Stimulated activated CD8-positive, alpha-beta memory T cell treated with anti-CD3 and anti-CD28 coated beads, Interleukin-4, amount 100 ng/mL, for 24 hours (primary cell): ENCODE measurements at places on chromosomes 12 and 14.

DNA sequence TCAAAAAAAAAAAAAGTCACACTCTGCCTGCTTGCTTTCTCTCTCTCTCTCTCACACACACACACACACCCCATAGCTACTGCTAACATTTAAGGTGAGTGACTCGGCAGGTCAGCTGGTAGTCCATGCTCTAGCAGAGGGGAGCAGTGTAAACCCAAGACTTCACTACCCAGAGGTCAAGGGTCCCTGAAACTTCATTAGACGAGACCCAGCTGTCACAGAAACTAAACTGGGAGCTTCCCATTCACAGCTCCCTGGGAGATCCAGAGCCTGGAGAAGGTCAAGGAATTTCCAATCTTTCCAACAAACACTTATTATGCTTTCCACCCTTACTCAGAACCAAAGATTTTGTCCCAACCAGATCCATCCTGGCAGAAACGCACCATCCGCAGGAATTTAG lies 33.2 kb downstream of the CKAP4 start:
- no peak for DNase-seq

GRCh38 chr12:51160814-51161459 lies 12.0 kb downstream of the TFCP2 start:
- no peak for DNase-seq

- no peak for DNase-seq
These were observed 102.5 kb upstream of the RTL1 start for GRCh38 chr14:101006008-101006407.

DNA sequence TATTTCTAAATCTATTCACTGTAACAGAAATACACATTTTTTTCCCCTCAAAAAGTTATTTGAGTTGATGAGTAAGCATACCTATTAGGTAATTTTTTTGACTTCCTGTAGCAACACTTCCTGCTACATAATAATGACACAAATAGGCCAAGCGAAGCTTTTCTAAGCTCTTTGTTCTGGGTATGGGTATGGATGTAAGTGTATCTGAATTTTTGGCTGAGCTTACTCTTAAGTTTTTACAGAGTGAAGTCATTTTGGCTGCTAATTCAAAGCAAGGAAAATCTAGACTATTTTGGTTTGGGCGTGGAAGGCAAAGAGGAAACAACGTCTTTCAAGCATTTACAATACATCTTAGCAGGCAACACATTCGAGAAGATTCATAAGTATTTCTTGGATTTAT lies 1206.0 kb upstream of the FLRT2 start:
- no peak for DNase-seq

DNA sequence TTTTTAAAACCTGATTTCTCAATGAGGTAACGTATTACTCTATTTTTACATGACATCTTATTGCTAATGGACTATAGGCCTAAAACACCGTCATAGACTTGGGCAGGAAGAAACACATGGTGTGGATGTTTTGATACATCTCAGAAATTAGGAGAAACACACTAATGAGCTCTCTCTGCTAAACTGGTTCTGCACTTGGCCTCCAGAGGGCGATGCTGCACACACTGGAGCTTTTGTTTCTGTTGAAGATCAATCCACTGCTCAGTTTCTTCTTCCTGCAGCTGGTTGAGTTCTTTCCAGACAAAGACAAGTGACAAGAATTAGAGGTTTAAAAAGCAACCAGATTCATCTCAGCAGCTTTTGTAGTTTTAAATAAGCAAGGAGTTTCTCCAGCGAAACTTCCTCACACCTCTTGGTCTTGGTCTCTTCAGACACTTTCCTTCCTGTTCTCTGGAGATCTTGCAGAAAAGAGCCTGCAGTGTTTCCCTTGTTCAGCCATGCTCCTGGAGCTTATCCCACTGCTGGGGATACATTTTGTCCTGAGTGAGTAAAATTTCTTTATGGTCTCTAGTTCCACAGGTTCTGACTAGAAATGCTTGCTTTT lies 178.5 kb upstream of the OR4E1 start:
- peak; percentile 52 for DNase-seq

GRCh38 chr12:119005913-119006312 lies 24.6 kb downstream of the SRRM4 start:
- no peak for DNase-seq

- no peak for DNase-seq
These were observed 300.1 kb downstream of the C12orf50 start for GRCh38 chr12:87728931-87729593.

DNA sequence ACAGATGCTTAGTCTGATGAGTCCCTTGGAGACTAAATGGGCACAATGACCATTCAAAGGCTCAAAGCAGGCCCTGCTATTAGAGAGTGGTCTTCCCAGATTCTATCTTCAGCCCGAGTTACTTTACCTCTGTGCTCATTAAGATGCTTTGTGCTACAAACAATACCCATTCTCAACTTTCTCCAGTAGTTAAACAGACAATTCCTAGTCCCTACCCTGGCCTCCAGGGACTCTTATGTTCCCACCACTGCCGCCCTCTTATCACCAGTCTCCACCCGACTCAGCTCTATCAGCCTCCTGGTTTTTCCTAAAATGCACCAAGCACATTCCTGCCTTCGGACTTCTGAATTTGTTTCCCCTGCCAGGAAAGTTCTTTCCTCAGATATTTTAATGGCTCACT lies 25.6 kb upstream of the GPHB5 start:
- DNase-seq = no peak

DNA sequence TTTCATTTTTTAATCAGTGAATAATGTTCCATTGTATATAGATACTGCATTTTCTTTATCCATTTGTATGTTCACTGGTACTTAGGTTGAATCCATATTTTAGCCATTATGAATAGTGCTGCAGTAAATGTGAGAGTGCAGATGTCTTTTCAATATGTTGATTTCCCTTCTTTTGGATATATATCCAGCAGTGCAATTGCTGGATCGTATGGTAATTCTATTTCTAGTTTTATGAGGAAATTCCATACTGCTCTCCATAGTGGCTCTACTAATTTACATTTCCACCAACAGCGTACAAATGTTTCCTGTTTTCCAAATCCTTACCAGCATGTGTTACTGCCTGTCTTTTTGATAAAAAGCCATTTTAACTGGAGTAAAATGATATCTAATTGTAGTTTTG lies 288.5 kb upstream of the GARIN2 start:
- no peak for DNase-seq

DNA sequence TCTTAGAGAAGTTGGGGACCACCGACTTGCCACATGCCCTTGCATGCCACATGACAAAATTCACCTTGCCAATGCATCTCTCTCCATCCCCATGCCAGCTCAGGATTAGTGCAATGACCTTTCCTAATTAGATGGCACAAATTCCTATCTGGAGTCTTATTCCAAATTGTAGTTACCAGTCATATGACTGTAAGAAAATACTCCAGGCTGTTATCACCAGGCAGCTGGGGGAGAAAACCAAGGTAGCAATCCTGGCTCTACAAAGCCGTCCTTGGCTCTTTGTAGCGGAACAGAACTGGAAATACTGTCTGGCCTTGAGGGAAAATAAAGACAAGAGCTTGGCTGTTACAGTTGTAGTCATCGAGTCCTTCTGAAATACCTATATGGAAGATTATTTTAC lies 208.5 kb upstream of the DIO2 start:
- no peak for DNase-seq

GRCh38 chr12:43921666-43922337 lies 85.9 kb downstream of the TMEM117 start:
- no peak for DNase-seq

- DNase-seq = no peak
These were observed 50.5 kb downstream of the B4GALNT3 start for GRCh38 chr12:510071-510825.

- DNase-seq = no peak
These were observed 54.1 kb downstream of the ADIPOR2 start for GRCh38 chr12:1744932-1745331.

DNA sequence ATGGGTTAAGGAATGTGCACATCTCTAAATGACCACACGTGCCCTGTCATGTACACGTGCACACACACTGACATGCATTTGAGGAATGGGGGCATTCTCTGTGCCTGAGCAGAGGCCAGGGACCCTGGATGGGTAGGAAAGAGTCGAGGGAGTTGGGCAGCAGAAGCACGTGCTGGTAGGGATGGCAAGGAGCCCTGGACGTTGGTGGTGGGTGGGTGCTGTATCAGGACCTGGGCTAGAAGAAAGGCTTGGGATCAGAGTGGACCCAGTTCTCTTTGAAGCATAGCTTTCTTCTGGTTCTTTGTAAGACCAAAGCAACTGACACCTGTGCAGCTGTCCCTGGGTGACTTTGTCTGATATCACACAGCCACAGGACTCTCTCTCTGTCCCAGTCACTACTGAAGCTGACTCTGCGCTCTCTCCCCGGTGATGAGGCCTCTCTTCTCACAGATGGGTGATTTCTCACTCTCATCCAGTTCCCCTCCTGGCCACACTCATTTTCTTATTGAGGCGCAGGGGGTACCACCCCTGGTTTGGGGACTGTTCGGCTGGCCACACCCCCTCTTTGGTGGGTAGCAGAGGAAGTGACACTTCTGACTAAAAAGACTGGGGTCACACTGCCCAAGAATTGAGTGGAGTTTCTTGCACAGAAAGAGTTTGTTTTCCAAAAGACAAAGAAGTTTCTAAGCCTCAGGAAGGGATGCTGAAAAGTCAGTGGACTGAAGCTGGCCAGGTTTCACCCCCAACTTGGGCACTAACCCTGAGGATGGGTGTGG lies 171.7 kb upstream of the RTL1 start:
- DNase-seq = no peak

- DNase-seq = no peak
These were observed 2.0 kb upstream of the RNASE8 start for GRCh38 chr14:21055432-21056117.

- no peak for DNase-seq
These were observed 203.7 kb upstream of the NUDT4 start for GRCh38 chr12:93174048-93174447.

DNA sequence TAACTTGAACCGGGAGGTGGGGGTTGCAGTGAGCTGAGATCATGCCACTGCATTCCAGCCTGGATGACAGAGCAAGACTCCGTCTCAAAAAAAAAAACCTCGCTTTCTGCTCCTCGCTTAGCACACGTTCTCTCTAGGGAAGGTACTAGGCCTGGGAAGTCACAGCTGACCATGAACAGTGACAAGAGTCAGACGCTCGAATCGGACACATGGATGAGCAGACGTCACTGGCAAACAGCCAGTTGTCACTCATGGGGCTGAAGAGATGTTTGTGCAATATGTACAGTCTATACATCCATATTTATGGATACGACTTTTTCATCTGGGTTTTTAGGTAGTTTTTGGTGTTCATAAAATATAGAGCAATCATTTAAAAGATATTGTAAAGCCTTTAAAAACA lies 19.4 kb downstream of the TCHP start:
- DNase-seq = no peak

DNA sequence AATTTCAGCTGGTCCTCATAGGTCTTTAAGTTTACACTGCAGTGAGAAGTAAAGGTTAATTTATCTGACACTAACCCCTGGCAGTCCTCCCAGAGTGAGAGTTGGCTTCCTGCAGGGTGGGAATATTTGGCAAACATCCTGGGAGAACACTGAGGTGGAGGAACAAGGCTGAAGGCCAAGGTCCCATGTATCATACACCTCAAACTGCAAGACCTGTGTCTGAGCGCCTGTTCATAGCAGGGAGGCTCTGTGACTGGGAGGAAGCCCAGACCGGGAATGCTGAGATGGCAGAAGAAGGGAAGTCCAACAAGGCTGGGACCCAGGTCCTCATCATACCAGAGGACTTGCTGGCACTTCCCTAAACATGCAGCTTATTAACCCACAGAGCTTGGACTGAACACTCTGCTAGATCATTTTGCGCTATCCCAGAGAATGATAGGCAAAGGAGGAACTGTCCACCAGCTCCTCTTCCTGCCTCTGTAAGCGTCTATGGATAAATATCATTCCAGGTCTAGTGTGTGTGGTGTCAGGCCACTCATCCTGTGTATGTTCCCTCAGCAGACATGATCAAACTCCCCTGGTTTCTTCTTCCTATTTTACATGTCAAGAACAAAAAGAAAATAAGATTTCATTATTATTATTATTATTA lies 199.6 kb upstream of the CNOT2 start:
- no peak for DNase-seq

DNA sequence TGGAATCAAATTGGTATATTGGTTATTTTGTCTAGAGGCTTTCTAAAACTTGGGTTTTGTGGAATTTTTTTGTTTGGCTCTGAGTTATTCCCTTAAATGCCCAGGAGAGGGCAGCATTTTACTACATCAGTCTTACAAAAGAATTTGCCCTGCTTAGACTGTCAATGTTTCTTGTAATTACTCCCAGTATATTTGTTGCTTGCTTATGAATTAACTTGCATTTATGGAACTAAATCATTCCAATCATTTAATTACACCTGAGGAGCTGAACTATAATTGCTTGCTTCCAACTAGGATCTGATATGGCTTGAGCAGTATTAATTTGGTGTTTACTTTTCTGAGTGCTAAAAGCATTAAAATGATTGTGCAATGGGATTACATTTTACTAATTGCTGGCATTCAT lies 48.7 kb downstream of the MIPOL1 start:
- no peak for DNase-seq

- DNase-seq = no peak
These were observed 21.9 kb downstream of the ANO2 start for GRCh38 chr12:5923043-5923605.

DNA sequence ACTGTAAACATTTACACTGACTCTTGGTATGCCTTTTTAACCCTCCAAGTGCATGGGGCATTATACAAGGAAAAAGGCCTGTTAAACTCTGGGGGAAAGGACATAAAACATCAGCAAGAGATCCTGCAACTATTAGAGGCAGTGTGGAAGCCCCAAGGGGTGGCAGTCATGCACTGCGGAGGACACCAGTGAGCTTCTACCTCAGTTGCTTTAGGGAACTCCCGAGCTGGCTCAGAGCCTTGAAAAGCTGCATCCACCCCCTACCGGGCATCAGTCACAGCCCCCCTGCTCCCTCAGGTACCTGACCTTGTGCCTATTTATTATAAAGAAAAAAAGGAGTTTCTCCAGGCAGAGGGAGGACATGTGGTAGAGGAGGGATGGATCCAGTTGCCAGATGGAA lies 695.6 kb upstream of the LMO3 start:
- DNase-seq = no peak

- no peak for DNase-seq
These were observed 6.0 kb downstream of the CHPT1 start for GRCh38 chr12:101703487-101703886.

GRCh38 chr12:54592316-54592715 lies 3.9 kb upstream of the PPP1R1A start:
- no peak for DNase-seq

GRCh38 chr14:56794088-56794556 lies 16.2 kb downstream of the OTX2 start:
- no peak for DNase-seq

- DNase-seq = no peak
These were observed 2.4 kb upstream of the RNASE7 start for GRCh38 chr14:21039585-21040369.

GRCh38 chr14:74313601-74314000 lies 10.9 kb upstream of the ABCD4 start:
- DNase-seq = no peak
